ENCODE measurements at places on chromosomes 11 and 22.

GRCh38 chr11:114416441-114416961 is 16.0 kb downstream of the RBM7 start:
- no peak for DNase-seq

DNA sequence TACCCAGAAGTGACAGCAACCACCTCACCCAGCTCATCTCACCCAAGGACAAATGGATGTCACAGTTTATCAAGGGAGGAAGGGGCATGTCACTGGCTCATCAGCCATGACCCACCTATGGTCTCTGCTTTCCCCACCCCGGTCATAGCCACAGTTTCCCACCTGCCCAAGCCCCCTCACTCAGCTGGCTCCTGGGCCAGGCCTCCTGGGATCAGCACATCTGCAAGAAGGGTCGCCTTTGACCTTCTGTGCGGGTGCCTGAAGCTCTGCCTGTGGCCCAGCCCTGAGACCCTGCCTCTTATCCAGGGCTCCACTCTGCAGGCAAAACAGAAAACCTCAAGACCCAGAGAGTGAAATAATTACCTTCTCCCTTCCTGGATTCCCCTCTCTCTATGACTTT is 236.4 kb downstream of the BUD13 start:
- no peak for DNase-seq

DNA sequence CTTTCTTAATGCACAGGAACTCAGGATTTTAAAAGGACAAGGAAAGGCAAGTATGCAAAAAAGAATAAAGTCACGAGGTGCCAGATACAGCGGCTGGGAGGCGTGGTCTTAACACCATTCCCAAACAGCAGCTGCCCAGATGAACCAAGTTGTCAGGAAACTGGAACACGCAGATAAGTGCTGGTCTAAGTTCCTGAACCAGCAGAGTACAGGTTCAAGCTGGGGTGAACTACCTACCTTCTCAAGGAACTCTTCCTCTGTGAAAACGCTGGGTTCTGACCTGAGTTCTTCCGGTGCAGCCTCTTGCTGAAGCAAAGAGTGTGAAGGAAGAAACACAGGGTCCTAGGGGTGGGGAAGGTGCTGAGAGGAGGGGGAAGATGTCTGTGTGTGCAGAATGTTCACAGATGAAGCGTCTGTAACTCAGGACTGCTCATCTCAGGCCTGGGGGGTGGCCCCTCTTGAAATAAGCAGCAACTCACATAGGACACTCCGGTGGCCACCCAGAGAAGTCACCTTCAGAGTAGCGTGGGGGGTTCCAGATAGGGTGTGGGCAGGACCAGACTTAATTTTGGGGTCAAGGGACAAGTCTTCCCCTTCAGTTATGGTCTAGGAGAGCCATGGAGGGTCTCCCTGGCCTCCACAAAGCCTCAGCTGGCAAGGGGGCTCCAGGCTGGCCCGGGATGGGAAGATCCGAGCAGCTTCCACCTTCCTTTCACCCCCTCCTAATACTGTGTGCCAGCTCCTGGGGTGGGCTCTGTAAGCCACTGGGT is 3.2 kb downstream of the TPST2 start:
- DNase-seq = no peak

DNA sequence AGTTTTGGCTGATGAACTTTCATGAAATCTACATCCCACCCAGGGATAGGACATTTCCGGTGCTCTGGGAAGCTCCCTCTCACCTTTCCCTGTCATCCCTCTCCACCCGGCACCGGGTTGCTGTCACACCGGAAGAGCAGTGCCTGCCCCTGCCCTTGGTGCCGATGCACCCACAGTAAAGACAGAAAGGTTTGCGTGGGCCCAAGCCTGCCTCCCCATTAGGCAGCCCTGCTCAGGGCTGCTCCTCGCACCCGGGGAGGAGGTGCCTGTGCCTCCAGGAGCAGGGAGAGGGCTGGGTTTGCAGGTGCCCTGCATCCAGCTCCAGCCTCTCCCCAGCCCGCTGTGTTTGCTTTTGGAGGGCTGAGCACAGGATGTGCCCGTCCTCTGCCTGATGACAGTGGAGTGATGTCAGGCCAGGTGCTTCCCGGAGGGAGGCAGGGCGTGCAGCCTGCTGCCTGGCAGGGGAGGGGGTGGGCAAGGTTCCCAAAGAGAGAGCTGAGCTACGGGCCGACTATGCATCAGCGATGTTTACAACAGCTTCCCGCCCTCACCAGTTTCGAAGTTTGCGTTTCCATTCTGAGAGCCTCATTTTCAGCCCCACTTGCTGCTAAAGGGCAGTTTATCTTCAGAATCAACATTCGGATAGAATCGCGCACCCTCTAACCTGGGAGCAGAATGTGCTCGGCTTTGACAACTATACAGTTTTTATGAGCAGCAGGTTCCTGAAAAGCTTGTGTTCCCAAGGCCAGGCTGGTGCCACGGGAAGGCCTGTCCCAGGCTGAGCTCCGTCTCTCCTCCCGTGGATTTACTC is 83.2 kb upstream of the CLDN5 start:
- peak; percentile 97 for DNase-seq

- no peak for DNase-seq
These were observed 7.9 kb upstream of the C1QTNF6 start for GRCh38 chr22:37195921-37196320.

DNA sequence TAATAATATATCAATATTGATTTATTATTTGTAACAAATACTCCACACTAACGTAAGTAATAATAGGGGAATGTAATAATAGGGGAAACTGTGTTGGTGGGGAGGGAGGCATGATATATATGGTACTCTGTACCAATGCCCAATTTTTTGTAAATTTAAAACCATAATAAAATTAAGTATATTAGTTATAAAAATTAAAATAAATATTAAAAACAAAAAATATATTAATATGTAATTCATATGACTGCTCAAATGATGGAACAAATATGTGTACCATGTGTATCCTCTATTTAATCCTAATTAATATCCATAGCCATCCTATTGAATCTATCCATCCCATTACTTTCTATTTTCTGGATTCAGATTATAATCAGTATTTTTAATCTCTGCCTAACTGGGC is 578.0 kb downstream of the KCNA4 start:
- DNase-seq = no peak

GRCh38 chr11:129317571-129317970 is 58.1 kb upstream of the BARX2 start:
- peak; percentile 53 for DNase-seq

DNA sequence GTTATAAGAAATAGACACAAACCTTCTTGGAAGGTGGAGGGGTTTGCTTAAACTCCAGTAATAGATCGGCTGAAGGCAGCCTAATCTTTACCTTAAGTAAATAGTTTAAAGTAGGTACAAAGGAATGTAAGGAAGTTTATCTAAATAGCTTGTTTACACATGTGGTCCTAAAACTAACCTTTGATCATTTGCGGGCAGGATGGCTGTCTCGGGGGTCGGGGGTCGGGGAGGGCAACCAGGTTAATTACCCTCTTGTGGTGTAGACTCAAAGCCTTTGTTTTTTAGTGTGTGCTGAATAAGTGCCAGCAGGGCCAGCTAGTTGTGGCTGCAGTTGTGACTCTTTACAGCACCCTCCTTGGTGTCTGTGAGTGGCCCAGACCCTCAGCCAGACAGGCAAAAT is 256.9 kb upstream of the SESN3 start:
- DNase-seq = no peak

DNA sequence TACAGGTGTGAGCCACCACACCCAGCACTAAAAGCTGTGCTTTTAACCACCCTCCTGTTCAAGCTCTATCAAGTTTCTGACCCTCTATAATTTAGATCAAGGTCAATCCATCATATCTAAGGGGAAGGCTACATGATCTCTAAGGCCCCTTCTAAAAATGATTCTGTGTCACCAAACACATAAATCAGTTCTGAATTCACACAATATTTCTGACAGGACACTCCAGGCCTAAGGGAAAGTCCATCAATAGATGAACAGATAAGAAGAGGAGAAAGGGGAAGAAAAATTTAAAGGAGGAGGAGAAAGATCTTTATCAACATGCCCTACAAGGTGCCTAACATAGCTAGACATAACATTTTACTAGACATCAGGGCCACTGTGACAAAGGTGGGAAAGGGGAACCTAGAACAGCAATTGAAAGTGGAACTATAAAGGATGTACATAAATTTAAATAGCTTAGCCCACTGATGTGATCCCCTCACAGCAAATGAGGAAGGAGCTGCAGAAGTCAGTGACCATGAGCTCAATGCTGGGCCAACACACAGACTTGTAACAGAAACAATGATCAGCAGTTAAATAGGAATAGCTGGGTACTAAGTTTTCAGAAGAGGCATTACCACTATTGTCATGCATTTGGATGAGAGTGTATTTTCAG is 4.7 kb downstream of the PRCP start:
- DNase-seq = no peak

DNA sequence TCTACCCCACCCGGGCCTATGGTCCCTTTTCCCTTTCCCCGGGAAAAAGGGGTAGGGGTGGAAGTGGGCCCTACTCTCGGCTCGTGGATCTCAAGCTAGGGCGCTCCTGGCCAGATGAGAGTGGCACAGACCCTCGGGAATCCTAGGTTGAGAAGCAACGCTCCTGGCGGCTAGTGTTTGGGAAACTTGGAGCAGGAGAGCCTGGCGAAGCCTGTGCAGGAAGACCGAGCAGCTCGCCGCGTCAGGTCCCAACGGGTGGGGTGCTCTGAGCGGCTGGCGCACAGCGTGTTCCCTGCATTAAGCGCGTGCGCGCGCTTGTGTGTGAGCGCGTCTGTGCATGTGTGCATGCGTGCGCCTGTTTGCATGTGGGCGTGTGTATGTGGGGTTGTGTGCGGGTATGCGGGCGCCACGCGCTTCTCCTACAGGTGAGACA is 7.1 kb upstream of the FLI1 start:
- no peak for DNase-seq

GRCh38 chr11:77776455-77776854 is 44.1 kb downstream of the RSF1 start:
- DNase-seq = peak; percentile 6

GRCh38 chr11:116927163-116927974 is 89.9 kb upstream of the APOA1 start:
- no peak for DNase-seq

GRCh38 chr22:36929621-36930020 is 16.2 kb downstream of the CSF2RB start:
- no peak for DNase-seq

GRCh38 chr11:20762116-20762844 is 92.9 kb downstream of the NELL1 start:
- peak; percentile 81 for DNase-seq

DNA sequence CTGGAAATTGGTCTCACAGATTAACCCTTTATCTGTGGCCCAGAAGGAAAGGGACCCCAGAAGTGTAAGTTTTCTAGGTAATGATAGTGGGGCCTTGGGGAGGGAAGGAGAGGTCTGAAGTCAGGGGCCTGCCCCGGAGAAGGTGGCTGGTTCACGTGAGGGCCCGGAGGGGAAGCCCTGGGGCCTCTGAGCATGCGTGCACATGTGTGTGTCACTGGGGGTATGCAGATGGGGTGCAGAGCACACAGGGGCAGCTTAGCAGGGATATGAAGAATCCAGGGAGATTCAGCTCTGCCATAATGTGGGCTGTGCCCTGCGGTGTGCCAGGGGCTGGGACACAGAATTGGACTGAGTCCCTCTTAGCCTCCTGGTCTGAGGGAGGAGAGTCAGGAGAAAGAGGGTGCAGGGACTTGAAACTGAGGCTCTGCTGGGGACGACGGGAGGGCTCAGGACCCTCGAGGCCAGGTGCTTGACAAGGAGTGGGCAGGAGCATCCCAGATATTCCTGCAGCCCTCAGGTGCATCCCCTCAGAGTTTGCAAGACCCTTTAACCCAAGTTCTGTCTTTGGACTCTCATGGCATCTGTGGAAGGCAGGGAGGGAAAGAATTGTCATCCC is 15.5 kb downstream of the MYO7A start:
- DNase-seq = no peak

GRCh38 chr11:124892750-124893454 is 4.8 kb downstream of the ROBO4 start:
- no peak for DNase-seq

DNA sequence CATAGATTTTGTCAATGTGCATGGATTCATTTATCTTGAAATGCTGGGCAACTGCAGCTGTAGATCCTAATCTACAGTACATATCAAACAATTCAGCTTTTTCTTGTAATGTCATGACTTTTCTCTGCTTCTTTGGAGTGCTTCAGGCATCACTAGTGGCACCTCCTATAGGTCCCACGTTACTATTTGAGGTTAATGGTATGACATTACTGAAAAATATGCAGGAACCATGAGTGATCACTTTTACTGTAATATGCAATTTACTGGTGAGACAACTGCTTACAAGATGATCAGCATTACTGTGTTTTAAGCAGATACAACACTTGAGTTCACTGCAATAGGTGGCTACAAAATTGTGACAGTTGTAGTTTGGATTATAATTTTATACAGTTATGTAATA is 3.0 kb downstream of the CENATAC start:
- DNase-seq = no peak

- DNase-seq = no peak
These were observed 88.2 kb downstream of the CELSR1 start for GRCh38 chr22:46449116-46449691.

GRCh38 chr22:33002035-33002434 is 56.1 kb downstream of the SYN3 start:
- no peak for DNase-seq

DNA sequence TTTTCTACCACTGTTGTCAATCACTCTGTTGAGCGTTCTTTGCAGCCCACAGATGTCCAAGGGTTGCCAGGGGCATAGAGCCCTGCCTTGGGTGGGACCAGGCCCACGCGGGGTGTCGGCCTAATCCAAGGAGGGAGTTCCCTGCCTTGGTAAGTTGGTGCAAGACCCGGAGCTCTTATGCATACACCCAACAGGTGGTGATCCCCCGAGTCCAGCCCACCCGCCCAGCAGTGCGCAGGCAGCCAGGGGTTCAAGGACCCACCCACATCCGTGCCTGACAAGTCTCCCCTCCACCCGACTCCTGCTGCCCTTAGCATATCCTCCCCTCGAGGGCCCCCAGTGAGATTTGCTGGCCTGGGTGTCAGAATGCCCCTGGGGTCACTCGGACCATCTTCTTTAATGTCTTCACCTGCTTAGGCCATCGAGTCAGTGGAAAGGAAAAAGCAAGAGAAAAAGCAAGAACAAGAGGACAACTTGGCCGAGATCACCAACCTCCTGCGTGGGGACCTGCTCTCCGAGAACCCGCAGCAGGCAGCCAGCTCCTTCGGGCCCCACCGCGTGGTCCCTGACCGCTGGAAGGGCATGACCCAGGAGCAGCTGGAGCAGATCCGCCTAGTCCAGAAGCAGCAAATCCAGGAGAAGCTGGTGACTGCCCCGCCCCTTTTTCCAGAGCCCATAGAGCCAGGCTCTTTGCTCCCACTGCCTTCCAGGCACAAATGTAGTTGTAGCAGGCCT is 12.2 kb downstream of the RIBC2 start:
- no peak for DNase-seq

- peak; percentile 69 for DNase-seq
These were observed 3.7 kb upstream of the POLD4 start for GRCh38 chr11:67356864-67357561.

DNA sequence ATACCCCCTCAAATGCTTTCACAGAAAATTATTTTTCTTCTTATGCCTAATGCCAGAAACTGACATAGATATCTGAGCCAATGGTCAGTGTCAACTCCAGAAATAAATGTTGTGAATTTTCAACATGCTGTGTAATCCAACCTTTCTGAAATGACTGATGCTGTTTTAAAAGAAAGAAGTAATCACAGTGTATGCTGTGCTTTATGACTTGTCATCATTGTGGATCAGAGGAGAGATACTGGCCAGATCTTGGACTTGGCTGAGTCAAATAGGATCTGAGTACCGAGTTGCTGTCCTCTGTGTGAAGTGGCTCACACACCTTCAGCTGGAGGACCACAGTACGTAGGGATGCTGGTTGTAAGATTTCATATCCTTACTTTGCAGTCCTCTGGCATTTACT is 89.9 kb upstream of the ARHGAP20 start:
- no peak for DNase-seq

GRCh38 chr11:19680829-19681368 is 31.7 kb upstream of the NAV2 start:
- no peak for DNase-seq

GRCh38 chr11:110027627-110028371 is 65.4 kb upstream of the ZC3H12C start:
- no peak for DNase-seq

All from NCI-H2081 (cell line).